A673 (cell line): ENCODE measurements at places on chromosomes 7 and 10. TPM values are rescaled to one million over a fixed set of nuclear protein-coding genes. Genes with fewer than 3 reads are reported as not detected.

GDF2 gene
- not detected in 2 replicates for total RNA-seq

IDI2 gene
- not detected in 2 replicates for total RNA-seq

GIMAP4 gene
- total RNA-seq, result not detected in 2 replicates

RSPH10B2 gene
- total RNA-seq, result 0.34 and 0.44 TPM in 2 replicates

GPR37 gene
- 0.42 and 0.67 TPM in 2 replicates for total RNA-seq

MRLN gene
- total RNA-seq, result 0.72 TPM in 1 of 2 replicates, not detected in the other

GRCh38 chr10:96493871-96494525, 19.7 kb downstream of the TLL2 start:
- H3K4me1 ChIP-seq, result no peaks in the 10 kb centered on the region
- no peak overlapping the region for H3K27ac ChIP-seq
- no peaks in the 10 kb centered on the region for H3K36me3 ChIP-seq
- peaks cover 3% of the 10 kb centered on the region for H3K27me3 ChIP-seq
- DNase-seq, result no peak

DNA sequence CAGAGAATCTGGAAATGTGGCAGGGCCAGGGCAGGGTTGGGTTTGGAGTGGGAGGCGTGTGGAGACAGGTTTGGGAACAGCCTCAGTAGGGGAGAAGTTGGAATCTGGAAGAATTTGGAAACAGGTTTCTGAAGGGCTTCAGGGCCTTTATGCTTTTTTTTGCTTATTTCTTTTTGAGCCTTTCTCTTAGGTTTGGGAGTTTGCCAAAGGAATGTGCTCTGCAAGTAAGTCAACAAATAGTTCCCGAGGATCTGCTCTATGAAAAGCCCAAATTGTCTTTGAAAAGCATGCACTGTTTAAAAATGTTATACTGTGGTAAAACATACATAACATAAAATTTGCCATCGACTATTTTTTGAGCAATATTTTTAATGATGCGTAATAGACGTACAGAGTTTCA, 86.7 kb upstream of the ADRB1 start:
- no peaks in the 10 kb centered on the region for H3K27me3 ChIP-seq
- peak; percentile 37 for DNase-seq
- peaks cover 34% of the 10 kb centered on the region for H3K4me1 ChIP-seq
- H3K4me3 ChIP-seq, result no peak overlapping the region
- H3K27ac ChIP-seq, result no peak overlapping the region

- no peak for DNase-seq
- H3K27ac ChIP-seq, result no peak overlapping the region
Measured at GRCh38 chr10:75402486-75403143, 1.1 kb upstream of the ZNF503 start.

DNA sequence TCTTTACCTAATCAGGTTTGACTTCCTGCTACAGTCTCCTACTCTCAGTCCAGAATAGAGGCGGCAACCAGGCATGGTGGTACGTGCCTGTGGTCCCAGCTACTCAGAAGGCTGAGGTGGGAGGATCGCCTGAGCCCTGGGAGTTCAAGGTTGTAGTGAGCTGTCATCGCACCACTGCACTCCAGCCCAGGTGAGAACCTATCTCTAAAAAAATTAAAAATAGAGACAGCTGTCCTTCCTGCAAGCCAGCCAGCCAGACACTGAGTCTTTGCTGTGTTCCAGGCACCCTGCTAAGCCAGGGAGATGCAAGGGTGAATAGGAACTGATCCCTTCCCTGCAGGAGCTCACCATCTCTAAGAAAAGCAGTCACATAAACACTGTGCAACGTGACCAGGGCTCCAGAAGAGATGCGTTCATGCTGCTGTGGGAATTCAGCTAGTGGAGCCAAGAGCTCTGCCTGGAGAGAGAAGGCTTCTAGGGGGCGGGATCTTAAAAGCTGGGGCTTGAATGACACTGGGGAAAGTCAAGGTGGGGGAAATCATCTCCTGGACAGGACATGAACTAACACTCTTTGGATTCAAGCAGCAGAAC, 22.1 kb upstream of the SLIT1 start:
- H3K4me3 ChIP-seq, result no peak overlapping the region
- no peak overlapping the region for H3K27ac ChIP-seq
- H3K4me1 ChIP-seq, result no peaks in the 10 kb centered on the region
- DNase-seq, result no peak
- H3K36me3 ChIP-seq, result no peaks in the 10 kb centered on the region
- no peaks in the 10 kb centered on the region for H3K27me3 ChIP-seq

- peaks cover 56% of the 10 kb centered on the region for H3K4me1 ChIP-seq
- no peaks in the 10 kb centered on the region for H3K27me3 ChIP-seq
- no peak overlapping the region for H3K4me3 ChIP-seq
- peaks cover 6% of the 10 kb centered on the region for H3K36me3 ChIP-seq
- DNase-seq, result peak; percentile 71
- H3K27ac ChIP-seq, result peak overlapping the region; percentile 34
Measured at GRCh38 chr7:5629941-5630340, 151.5 kb downstream of the RNF216 start.

DNA sequence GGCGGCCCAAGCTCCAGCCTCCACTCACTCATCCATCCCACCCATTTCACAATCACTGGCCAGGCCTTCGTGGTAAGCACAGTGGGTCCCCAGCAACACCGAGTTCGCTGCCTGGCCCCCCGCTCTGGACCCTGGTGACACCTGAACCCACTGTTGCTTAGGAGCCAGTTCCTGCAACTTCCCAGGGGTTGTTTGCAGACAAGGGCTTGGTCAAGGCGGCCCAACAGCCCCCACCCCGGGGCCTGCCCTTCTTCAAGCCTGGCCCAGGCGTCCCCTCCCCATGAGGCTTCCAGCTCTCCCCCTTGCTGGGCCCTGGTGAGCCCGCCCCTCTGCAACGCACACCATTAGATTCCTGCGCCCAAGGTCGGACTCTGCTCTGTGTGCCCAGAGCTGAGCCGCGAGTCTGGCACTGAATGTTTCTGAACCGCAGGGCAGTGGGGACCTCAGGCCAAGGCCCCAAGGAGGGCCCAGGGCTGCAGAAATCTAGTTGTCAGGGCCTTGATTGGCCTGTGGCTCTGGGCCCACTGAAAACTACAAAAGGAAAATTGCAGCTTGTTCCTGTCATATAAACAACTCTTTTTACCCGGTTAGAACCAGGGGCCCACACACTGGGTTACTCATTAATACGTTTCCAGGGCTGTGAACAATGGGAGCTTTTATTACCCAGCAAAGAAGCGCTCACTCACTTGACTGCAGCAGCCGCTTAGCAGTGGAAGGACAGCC, 2.1 kb upstream of the COX19 start:
- H3K4me1 ChIP-seq, result peaks cover 12% of the 10 kb centered on the region
- H3K27me3 ChIP-seq, result no peaks in the 10 kb centered on the region
- H3K36me3 ChIP-seq, result peaks cover 9% of the 10 kb centered on the region
- no peak overlapping the region for H3K27ac ChIP-seq

GRCh38 chr7:66642186-66642585, 13.5 kb downstream of the KCTD7 start:
- no peaks in the 10 kb centered on the region for H3K27me3 ChIP-seq
- H3K4me3 ChIP-seq, result no peak overlapping the region
- peaks cover 27% of the 10 kb centered on the region for H3K36me3 ChIP-seq
- H3K4me1 ChIP-seq, result no peaks in the 10 kb centered on the region
- no peak overlapping the region for H3K27ac ChIP-seq
